ENCODE measurements at places on chromosomes 7 and 10.

- no peak for DNase-seq
Measured at GRCh38 chr10:1736972-1737221, 428 bp downstream of the ADARB2 start.

DNA sequence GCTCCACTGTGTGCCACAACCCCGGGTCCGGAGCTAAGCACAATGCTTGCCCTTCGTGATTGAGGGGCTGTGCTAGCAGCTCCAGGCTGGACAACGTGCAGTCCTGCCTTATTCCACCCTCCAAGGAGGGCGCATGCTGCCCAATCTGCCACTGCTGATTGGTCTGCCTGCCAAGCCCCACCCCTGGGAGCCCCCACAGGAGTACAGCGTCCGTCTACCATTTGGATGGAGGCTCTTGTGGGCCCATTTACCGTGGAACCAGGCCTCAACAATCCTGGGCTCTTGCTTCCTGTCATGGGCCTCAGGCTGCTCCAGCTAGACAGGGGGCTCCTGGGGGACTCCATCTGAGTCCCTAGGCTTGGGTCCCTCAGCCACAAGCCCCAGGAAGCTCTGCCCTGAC lies 173.3 kb downstream of the SLIT1 start:
- DNase-seq = no peak

DNA sequence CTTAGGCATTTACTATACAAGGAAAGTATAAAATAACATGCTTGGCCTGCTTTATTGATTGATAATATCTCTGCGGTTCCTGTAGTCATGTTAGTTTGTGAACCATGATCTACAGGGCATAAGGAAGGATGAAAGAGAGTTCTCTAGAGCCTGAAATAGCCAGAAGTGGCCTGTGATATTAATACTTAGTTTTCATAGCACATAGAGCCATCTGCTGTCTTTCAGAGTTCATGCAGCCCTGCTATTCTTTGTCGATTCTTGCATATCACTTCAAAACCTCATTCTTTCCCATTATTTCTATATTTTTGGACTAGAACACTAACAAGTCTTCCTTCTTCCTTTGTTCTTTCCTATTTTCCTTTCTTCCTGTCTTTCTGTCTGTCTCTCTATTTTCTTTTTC lies 26.4 kb upstream of the PRKG1 start:
- no peak for DNase-seq

DNA sequence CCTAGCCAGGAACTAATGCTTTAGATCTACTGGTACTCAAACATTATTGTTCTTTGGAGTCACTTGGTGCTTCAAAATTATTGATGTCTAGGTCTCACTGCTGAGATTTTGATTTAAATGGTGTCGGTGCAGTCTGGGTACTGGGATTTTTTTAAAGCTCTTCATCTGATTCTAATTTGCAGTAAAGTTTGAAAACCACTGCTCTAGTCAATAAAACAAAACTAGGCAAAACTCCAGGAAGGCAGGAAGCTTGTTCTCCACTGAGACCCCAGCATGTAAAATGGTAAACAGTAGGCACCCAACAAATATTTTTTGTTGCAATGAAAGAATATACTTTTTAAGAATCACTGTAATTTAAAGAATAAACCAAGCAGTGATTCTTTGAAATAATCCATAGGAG lies 49.7 kb downstream of the ADD3 start:
- DNase-seq = no peak

GRCh38 chr10:110775406-110775805 lies 96.3 kb upstream of the PDCD4 start:
- no peak for DNase-seq

GRCh38 chr7:99837649-99838361 lies 10.0 kb downstream of the CYP3A43 start:
- DNase-seq = no peak

- no peak for DNase-seq
Measured at GRCh38 chr7:28181416-28181815, 821 bp upstream of the JAZF1 start.

- no peak for DNase-seq
Measured at GRCh38 chr10:17126327-17126726, 3.3 kb downstream of the CUBN start.

GRCh38 chr7:77855371-77856083 lies 57.0 kb downstream of the PHTF2 start:
- no peak for DNase-seq

GRCh38 chr10:47008769-47009168 lies 97.5 kb downstream of the PTPN20 start:
- DNase-seq = no peak

GRCh38 chr7:132367004-132367403 lies 209.3 kb downstream of the PLXNA4 start:
- no peak for DNase-seq

DNA sequence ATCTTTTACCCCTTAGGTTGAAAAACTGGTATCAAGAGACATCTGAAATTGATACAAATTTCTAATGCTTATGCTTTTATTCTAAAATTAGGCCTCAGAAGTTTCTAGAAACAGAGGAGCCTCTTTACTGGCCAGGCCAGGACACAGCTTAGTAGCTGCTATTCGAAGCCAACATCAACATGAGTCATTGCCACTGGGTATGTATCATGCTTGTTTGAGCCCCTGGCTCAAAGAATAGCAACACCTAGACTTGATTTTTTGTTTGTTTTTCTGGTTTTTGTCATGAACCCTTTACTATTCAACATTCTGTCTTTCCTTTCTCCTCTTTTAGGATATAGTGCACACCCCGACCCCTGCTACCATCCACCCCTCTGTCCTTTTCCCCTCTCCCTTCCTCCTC lies 90.9 kb upstream of the STK17A start:
- DNase-seq = no peak

GRCh38 chr10:62895063-62895462 lies 78.9 kb upstream of the EGR2 start:
- no peak for DNase-seq

DNA sequence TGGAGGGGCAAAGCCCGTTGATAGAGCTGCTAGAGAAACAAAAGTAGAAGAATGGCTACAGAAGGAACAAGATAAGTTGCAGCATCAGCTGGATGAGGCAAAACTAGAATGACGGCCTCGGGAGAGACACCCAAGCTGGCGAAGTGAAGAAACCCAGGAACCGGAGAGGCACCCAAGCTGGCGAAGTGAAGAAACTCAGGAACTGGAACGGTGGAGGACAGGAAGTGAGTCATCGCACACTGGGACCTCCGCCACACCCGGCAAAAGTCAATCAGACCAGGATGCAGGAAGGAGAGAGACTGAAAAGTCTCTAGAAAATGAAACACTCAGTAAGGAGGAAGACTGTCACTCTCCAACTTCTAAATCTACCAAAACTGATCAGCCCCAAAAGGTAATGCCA lies 133.0 kb upstream of the NEBL start:
- no peak for DNase-seq

DNA sequence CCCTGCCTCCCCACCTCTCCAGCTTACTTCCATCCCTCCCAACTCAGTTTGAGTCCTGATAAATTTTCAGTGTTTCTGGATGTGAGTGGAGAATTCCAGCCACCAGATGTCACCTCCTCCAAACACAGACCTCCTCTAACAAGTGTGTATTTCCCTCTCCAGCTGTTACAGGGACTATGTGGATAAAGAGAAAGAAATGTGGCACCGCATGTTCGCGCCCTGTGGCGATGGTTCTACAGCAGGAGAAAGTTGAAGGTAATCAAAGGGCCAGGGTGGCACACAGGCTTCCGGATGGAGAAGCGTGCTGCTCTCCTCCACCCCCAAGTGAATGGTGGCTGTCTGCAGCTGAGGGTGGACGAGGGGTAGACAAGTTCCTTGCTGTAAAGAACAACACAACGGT lies 14.7 kb downstream of the FKBP6 start:
- no peak for DNase-seq

DNA sequence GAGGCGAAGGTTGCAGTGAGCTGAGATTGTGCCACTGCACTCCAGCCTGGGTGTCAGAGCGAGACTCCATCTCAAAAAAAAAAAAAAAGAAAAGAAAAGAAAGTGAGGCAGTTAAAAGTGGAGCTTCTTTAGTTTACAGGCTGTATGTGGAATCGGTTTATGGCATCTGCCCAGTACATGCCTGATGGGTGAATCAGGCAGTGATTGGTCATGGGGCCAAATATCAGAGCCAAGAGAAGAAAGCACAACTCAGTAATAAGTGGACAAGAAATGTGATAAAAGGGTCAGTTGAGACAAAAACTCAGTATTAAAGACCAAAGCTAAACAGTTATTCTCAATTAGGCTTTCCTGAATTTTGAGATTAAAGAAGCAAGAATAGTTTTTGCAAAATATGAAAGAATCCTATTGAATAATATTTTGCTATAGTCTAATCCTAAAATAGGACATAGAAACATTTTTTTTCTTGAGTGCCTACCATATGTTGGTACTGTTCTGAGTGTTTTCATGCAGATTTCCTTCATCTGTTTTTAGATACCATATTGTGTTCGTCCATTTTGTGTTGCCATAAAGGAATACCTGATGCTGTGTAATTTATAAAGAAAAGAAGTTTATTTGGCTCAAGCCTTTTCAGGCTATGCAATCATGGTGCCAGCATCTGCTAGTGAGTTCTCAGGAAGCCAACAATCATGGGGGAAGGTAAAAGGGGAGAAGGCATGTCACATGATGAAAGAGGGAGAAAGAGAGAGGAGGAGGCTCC lies 14.4 kb downstream of the CDC14C start:
- no peak for DNase-seq

- DNase-seq = no peak
Measured at GRCh38 chr7:44375926-44376342, 50.5 kb upstream of the CAMK2B start.

DNA sequence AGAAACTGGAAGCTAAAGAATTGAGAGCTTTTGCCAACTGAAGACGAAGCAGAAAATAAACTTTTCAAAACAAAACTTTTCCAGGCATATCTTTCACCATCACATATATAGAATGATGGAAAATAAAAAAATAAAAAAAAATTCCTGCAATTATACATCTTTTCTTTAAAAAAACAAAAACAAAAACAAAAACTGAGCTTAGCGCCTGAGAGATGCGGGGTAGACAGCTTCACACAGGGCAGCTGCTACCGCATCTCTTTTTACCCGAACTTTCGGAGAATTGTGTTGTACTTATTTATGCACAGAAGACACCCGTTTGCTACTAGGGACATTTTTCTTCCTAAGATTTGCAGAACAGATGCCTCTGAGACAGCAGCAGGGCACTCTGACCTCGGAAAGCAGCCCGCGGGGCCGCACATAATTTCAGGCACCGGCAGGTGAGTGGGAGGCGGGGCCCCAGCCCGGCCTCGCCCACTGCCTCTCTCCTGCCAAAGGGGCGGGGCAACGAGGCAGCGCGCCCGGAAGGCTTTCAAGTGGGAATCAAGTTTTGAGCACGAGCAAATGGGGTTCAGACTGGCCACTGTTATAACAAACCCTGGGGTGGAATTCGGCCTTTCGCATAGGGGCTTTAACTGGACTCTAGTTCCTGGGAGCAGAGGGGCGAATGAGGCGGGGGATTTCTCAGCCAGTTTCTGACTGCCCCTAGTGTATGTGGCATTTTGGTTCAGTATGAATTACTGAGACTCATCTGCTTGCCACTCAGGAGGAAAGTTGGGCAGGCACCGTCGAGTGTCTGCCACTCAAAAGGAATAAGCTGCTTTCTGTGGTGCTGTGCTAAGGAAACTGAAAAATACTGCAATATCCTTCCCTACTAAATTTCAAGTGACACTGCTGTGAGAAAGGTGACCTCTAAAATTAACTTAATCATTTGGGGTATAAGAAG lies 18.5 kb upstream of the FAM133B start:
- no peak for DNase-seq

GRCh38 chr7:4078580-4078979 lies 603.5 kb upstream of the FOXK1 start:
- DNase-seq = no peak

DNA sequence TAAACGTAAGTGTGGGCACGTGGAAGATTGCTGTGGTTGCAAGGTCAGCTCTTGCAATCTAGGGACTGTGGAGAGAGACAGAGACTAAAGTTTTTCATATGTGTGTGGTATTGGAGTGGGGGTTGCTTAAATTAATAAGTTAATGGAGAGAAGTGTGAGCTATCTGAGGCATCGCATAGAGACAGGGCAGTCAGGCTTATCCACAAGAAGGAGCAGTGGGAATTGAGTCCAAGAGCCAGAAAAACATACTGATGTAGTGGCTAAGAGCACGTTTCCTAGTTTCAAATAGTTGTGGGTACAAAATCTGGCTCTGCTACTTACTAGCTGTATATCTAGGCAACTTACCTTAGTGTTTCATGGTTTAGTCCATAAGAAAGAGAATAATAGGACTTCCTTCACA lies 65.8 kb downstream of the SORCS3 start:
- no peak for DNase-seq

DNA sequence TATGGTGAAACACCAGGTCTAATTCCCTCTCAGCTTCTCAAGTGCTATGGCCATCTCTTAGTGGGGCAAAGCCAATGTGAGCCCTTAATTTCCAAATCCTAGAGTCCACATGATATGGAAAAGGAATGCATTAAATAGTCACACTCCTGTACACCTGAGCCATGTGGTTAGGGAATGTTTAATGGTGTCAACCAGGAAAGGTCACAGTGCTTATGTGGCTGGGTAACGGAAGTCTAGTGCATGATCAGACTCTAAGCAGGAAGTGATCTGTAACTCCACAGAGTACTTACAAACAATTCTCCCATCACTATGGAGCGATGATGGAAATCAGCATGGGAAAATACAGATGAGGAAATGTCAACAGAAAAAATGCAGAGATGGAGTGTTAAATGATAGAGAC lies 148.8 kb downstream of the MAGI2 start:
- no peak for DNase-seq

DNA sequence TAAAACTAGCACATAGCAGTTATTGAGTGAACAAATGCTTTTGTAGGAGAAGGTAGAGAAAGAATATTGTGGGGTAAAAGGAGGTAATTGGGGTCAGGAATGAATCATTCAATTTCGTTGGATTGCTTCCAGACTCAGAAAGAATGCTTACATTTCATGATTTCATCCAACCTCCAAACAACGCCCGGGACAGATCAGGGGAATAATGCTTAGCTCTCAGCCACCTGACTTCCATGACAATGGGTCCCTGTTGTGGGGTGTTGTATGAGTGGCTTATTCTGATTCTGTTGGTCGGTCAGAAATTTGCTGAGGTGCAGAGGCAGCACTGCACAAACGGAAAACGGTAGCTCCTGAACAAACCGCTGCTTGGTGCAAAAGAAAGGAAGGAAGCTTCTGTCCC lies 24.0 kb upstream of the INPP5F start:
- DNase-seq = no peak

GRCh38 chr7:156473476-156474240 lies 166.9 kb upstream of the RNF32 start:
- DNase-seq = no peak

- no peak for DNase-seq
Measured at GRCh38 chr7:107526672-107527071, 37.0 kb downstream of the COG5 start.

DNA sequence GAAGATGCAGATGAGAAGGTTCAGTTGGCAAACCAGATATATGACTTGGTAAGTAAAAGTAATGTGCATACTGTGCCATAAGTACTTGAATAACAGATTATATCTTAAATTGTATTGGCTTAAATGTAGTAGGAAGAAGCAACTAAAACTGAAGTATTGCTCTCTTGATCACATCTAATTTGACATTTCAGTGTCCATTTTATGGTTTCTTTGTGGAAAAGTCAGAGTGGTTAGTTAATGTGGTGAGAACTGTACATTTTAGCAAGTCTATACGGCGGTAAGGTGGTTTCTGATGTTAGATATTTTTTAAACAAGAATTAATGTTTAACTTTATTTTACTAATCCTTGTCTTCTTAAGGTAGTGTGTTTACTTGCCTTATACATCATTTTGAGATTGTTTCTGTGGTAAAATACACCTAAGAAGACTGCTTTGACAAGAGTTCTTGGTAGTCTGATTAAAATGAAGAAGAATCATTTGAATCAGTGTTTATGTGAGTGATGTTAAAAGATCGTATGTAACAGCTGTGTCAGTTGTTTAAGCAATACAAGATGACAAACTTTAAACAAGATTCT lies 5.1 kb downstream of the ING3 start:
- no peak for DNase-seq
